ENCODE measurements at places on chromosomes 2 and 18. TPM values are rescaled to one million over a fixed set of nuclear protein-coding genes. Genes with fewer than 3 reads are reported as not detected.

The MARCO gene
- total RNA-seq, result not detected

The SNORC gene
- total RNA-seq, result 0.83 TPM

The ANKRD30B gene
- under 0.01 TPM for total RNA-seq

The RAB6C gene
- not detected for total RNA-seq

The GPR39 gene
- total RNA-seq, result 1.3 TPM
